Activated T-cell treated with anti-CD3 and anti-CD28 coated beads for 1 hour (primary cell): ENCODE measurements at places on chromosomes 5 and 9.
A peak's percentile ranks its signal among the peaks of the same experiment; 100 is the strongest.

GRCh38 chr9:95691435-95691834 lies 174.7 kb upstream of the PTCH1 start:
- DNase-seq = no peak

- DNase-seq = no peak
These were observed 14.7 kb upstream of the NOTCH1 start for GRCh38 chr9:136560586-136560985.

DNA sequence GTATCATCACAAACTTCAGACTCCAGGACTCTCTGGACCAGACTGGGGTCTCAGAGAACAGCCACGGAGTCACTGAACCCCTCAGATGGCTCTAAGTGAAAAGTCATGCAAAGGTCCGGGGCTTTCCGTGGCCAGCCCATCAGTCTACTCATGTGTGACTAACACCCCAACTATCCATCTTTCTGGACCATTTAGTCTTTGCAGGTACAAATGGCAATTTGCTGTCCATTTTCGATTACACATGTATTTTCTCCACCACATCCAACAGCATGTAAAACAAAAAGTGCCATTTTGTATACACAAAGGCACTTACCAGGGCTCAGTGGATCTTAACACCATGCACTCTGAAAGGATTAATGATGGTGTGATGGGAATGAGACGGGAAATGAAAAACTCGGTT lies 387.7 kb downstream of the BNC2 start:
- DNase-seq = no peak

DNA sequence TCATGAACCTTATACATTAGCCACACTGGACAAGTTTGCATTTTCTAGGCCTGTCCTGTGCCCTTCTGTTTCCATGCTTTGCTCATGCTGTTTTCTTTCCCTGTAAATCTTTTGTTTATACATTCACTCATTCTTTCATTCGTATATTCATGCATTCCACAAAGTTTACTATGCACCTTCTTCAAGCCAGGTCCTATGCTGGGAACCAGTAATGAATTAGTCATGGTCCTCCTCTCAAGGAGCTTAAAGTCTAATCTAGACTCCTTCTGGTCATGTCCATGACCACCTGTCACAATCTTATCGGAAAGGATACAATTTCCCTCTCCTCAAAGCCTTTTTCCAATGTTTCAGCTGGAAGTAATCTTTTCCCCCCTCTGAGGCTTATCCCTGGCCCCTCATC lies 9.1 kb upstream of the XPA start:
- DNase-seq = no peak

GRCh38 chr9:77833561-77834429 lies 185.7 kb upstream of the GNA14 start:
- DNase-seq = no peak

GRCh38 chr5:173864126-173865050 lies 23.8 kb upstream of the CPEB4 start:
- no peak for DNase-seq

GRCh38 chr9:28365020-28365640 lies 791.8 kb upstream of the C9orf72 start:
- no peak for DNase-seq

DNA sequence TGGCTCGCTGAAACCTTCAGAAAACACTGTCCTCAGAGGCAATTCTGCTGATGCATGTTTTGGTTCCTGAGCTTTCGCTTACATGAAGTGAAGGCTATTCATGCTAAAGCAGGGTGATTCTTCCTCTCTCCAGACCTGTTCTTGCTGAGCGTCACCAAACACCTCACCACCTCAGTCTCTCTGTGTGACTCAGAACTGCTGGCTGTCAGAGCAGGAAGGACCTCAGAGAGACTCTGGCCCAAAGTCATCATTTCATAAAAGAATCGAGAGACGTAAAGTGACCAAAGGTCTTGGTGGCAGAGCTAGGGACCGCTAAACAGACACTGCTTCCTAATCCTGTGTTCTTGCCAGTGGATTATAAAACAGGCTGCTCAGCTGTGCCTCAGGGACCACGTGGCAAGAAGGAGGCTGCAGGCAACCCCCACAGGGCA lies 73.8 kb downstream of the LHFPL2 start:
- no peak for DNase-seq

DNA sequence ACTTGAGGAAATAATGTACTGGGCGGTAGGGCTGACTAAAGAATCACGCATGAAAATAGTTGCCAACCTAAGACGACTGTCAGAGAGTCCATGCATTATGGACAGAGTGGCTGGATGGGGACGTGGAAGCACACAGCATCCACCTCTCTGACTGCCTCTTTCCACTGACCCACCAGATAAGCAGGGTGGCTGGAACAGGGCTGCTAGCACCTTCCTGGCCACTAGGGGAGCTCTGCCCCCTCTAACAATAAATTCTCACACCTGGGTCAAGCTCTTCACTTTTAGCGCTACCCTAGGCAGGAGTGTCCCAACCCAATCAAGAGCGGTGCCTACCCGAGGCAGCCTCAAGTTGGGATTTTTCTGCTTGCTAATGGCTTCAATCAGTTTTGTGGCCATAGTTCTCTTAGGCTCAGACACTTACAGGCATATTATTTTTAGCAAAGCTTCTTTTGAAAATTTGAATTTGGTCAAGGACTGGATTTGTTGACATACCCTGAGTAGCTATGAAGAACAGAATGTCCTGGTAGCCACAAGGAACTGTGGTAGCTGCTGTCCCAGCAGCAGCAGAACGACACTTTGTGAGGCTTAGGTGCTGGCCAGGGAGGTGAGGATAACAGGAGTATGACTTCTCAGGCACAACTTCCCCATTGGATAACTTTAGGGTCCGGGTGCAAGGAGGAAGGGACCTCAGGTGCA lies 6.9 kb upstream of the TPM2 start:
- DNase-seq = peak; percentile 35

DNA sequence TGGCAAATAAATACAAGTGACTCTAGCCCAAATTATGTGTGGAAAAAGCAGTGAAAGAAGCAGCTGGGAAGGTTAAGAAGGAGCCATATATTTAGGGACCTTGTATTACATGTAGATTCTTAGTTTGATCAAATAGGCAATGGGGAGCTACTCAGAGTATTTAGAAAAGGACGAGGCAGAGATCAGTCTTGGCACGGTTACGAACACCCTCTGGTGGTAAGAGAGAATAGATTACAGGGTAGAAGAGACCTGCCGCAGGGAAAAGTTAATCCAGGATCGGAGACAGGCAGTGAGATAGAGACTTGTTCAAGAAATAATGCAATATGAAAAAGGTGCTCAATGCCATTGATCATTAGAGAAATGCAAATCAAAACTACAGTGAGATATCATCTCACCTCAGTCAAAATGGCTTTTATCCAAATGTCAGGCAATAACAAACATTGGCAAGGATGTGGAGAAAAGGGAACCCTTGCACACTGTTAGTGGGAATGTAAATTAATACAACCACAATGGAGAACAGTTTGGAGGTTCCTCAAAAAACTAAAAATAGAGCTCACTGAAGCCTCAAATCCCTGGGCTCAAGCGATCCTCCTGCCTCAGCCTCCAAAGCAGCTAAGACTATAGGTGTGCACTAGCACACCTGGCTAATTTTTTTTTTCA lies 12.0 kb downstream of the INIP start:
- no peak for DNase-seq
